ENCODE measurements at places on chromosomes 13 and 19.

GRCh38 chr19:43628646-43629326 is 9.4 kb upstream of the ZNF428 start:
- DNase-seq = no peak

- no peak for DNase-seq
Measured at GRCh38 chr13:28392428-28392827, 102.5 kb downstream of the FLT1 start.

- DNase-seq = no peak
Measured at GRCh38 chr19:11752244-11752736, 13.5 kb upstream of the ZNF823 start.

- no peak for DNase-seq
Measured at GRCh38 chr13:50699874-50700663, 143.4 kb downstream of the DLEU7 start.

- no peak for DNase-seq
Measured at GRCh38 chr13:41637586-41637985, 180.2 kb downstream of the RGCC start.

- DNase-seq = no peak
Measured at GRCh38 chr13:108574856-108575255, 54.6 kb upstream of the MYO16 start.

DNA sequence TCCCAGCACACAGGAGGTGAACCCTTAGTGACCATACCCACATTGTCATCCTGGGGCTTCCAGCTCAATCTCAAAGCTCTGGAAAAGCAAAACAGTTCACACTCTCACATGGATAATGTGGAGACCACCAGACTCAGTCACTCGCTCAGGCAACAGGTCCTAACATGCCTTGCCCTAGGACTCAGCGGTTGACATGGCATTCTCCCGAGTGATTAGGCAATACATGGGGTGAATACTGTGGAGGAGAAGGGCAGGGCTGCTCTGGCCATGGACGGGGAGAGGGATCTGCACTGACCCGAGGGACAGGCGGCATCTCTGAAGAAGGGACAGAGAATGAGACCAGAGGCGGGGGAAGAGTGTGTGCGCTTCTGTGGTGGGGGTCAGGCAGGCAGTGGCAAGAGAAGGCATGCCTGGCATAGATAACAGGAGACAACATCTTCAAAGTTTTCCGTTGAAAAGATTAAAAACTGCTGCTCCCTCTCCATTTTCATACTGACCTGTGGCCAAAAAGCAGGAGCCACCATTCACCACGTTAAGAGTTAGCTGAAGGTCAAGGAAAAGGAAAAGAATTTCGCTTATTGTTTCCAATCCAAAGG is 44.5 kb upstream of the EPHX3 start:
- DNase-seq = no peak

DNA sequence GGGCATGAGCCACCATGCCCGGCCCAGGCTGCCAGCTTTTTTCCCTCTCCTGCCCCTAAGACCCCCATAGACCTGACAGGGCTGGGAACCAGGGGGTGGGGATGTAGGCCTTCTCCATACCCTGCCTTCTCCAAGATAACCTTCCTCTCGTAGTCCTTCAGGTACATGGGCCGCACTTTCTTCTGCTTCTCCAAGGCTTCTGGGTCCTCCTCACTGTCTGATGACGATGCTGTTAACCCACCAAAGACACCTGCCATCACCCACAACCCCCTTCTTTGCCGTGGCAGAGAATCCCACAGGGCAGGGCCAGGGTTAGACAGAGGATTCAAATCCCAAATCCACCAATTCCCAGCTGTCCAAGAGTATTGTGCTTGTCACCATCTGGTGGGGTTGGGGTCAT is 3.2 kb downstream of the KRI1 start:
- no peak for DNase-seq

DNA sequence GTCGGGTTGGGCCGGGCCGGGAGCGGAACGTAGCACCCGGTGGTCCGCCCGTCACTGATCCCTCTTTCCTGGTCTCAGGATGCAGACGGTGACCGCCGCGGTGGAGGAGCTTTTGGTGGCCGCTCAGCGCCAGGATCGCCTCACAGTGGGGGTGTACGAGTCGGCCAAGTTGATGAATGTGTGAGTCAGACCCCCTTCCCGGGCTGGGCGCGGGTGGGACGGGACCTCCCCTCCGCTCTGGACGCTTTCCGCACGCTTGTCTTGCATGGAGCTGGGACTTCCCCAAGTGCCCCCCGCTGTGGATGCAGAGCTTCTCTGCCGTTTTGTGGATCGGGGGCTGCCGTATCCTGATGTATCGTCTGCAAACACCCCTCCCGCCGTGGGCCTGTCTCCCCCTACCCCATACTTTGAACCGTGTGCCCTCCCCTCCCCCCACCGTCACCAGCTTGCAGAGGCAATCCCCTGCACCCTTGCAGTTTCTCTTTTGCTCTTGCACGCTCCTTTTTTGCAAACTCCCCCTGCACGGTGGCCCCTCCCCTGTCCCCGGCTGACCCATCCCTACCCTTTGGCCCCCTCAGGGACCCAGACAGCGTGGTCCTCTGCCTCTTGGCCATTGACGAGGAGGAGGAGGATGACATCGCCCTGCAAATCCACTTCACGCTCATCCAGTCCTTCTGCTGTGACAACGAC is 669 bp downstream of the GADD45B start:
- no peak for DNase-seq

GRCh38 chr19:45492627-45493470 is 4.0 kb downstream of the RTN2 start:
- peak; percentile 78 for DNase-seq

- no peak for DNase-seq
Measured at GRCh38 chr13:111210544-111211469, 95.7 kb downstream of the ARHGEF7 start.

- no peak for DNase-seq
Measured at GRCh38 chr13:72145383-72145782, 278.4 kb upstream of the DACH1 start.

DNA sequence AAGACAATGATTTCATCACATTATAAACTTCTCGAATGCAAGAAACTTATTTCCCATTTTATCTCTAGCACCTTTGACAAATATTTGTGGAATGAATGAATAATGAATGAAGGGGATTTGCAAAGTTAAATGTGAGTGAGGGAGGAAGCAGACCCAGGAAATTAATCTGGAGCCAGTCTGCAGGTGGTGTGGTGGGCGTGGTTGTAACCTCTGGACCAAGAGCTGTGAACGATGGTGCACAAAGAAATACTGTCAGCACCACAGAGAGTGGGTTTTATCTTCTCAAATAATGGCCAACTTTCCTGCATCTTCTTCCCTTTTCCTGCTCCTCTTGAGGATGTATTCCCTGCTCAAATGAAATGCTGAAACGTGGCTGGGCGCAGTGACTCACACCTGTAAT is 11.0 kb upstream of the ZNF792 start:
- no peak for DNase-seq

DNA sequence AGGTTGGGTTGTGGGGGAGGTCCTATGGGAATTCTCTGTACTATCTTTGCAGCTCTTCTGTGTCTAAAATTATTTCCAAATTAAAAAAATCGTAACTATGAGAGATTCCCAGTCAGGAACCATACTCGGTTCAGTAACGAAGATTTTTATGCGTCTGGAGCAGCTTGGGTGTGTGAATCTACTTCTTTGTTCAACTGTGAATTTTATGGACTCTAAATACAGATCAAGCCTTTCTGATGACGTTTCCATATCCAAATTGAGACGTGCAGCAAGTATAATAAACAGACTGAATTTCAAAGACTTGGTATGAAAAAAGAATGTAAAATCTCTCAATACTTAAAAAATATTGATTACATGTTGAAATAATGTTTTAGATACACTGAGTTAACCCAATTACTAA is 30.9 kb downstream of the MLLT1 start:
- no peak for DNase-seq

DNA sequence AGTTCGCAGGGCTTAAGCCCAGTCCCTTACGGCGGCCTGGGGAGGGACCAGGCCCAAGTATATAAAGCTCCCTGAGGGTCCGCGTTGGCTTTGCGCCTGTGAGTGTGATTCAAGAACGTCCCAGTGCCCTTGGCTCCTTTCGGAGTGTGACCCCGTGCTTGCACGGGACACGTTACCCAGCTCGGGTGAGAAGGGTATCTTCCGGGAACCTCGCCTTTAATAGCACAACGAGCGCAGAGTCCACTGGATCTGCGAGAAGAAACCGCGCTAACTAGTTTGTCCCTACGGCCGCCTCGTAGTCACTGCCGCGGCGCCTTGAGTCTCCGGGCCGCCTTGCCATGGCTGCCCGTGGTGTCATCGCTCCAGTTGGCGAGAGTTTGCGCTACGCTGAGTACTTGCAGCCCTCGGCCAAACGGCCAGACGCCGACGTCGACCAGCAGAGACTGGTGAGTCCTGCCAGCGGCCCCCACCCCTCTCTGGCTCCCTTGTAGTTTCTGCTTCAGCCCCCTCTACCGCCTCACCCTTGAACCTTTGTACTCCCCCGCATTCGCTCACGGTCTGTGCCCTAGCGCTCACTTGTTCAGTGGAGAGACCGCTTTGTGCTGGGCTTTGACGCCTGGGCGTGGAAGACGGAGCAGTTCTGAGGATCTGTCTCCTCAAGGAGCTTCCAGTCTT is at the start of gene DNAJC15:
Gene DNAJC15, plus strand, starts transcription at position 298 of the 675 bp plus-strand sequence. Its CDS starts 41 bp downstream, at position 339.
- DNase-seq = peak; percentile 80

GRCh38 chr19:23343434-23344010 is 51.7 kb downstream of the ZNF91 start:
- no peak for DNase-seq

GRCh38 chr19:18848878-18849661 is 17.3 kb downstream of the UPF1 start:
- no peak for DNase-seq

GRCh38 chr13:42970824-42971690 is 21.0 kb downstream of the EPSTI1 start:
- DNase-seq = peak; percentile 59

GRCh38 chr13:112752711-112753541 is 63.1 kb downstream of the ATP11A start:
- no peak for DNase-seq

- DNase-seq = no peak
Measured at GRCh38 chr13:98710521-98710920, 42.0 kb downstream of the SLC15A1 start.

- no peak for DNase-seq
Measured at GRCh38 chr19:2469102-2469914, 6.6 kb upstream of the GADD45B start.

GRCh38 chr13:97441368-97441767 is 7.4 kb downstream of the RAP2A start:
- DNase-seq = no peak

DNA sequence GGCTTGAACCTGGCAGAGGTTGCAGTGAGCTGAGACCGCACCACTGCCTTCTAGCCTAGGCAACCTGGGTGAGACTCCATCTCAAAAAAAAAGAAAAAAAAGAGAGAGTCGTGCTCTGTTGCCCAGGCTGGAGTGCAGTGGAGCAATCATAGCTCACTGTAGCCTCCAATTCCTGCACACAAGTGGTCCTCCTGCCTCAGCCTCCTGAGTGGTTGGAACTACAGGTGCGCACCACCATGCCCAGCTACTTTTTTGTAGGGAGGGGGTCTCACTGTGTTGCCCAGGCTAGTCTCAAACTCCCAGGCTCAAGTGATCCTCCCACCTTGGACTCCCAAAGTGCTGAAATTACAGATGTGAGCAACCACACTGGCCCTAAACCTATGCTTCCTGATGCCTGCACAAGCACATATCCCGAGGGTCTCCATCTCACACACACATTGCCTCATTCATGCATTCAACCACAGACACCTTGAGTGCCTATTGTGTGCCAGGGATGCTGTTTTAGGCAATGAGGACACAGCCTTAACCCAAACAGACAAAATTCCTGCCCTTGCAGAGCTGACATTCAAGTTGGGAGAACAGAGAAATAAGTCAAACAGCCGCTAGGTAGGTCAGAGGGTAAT is 2.2 kb downstream of the ANGPTL6 start:
- DNase-seq = no peak

DNA sequence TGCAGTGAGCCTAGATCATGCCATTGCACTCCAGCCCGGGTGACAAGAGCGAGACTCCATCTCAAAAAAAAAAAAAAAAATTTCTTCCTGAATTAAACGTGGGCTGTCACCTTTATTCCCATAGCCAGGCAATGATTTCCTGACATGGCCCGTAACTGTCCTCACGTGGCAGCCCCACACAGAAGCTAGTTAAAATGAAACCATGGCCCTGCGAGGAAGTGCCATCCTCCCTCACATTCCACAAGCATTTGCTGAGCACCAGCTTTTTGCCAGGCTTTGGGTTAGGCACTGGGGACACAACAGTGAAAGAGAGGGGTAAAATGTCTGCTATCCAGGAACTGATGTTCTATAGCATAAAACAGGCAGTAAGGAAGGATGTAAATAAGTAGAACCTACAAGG is 13.2 kb upstream of the FBXO27 start:
- no peak for DNase-seq

DNA sequence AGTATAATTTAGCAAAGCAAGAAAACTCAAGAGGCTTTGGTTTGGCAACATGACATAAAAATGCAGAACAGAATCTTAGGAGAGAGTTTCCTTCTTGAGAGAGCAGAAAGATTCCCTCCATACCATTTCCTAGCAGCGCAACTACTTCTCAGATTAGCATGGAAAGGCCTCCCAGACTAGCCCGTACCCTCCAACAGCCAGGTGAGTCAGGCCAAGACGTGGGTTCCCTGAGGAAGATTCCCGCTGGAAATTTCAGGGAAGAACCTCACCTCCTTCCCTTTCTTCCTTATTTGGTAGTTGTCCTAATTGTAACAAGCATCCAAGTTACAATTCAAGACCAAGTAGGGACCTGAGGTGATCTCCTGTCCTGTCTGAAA is 12.3 kb downstream of the COL4A2 start:
- no peak for DNase-seq

DNA sequence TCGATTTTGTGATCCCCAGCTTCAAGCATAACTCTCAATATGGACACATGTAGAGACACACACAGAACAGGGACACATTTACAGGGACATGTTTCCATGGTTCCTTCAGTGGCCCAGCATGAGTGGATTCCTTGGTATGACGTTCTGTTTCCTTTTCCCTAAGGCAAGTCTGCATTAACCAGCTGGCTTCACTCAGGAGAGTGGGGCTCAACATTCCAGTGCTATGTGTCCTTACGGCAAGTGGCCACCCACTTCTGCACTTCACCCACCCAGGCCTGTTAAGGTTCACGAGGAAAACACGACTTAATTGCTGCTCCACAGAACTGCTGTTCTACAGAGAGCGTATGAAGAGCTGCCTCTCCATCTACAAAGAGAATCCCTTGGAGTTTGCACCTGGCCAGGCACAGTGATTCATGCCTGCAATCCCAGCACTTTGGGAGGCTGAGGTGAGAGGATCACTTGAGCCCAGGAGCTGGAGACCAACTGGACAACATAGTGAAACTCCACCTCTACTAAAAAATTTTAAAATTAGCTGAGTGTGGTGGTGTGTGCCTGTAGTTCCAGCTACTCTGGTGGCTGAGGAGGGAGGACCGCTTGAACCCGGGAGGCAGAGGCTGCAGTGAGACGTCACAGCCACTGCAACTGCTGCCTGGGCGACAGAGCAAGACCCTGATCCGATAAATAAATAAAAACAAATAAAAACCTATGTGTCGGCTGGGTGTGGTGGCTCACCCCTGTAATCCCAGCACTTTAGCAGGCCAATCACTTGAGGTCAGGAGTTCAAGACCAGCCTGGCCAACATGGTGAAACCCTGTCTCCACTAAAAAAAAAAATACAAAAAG is 32.5 kb downstream of the BRD4 start:
- no peak for DNase-seq

GRCh38 chr19:46364359-46364758 is 17.5 kb downstream of the PPP5C start:
- DNase-seq = no peak

- peak; percentile 45 for DNase-seq
Measured at GRCh38 chr19:41588497-41589209, 12.7 kb downstream of the CEACAM21 start.

GRCh38 chr13:40120781-40121180 is 465.3 kb downstream of the COG6 start:
- DNase-seq = no peak

- DNase-seq = no peak
Measured at GRCh38 chr13:66914155-66914554, 316.0 kb downstream of the PCDH9 start.

Measured in GM10248 (cell line).